ENCODE measurements at places on chromosomes 7 and 10. TPM values are rescaled to one million over a fixed set of nuclear protein-coding genes. Genes with fewer than 3 reads are reported as not detected.
A peak's percentile ranks its signal among the peaks of the same experiment; 100 is the strongest.

- H3K4me3 ChIP-seq = no peak overlapping the region
- H3K4me1 ChIP-seq = no peaks in the 10 kb centered on the region
- DNase-seq = no peak
- H3K36me3 ChIP-seq = no peaks in the 10 kb centered on the region
These were observed 98.0 kb downstream of the TEX36 start for GRCh38 chr10:125584954-125585353.

- peaks cover 5% of the 10 kb centered on the region for H3K4me1 ChIP-seq
- no peak for DNase-seq
- H3K4me3 ChIP-seq = peak within 1 kb of the TSS; percentile 50
These were observed at the start of gene KLF14 for GRCh38 chr7:130733931-130734814. Gene KLF14, minus strand, starts transcription at chr7:130734207. Its CDS starts 174 bp downstream, at chr7:130734033.

- H3K4me1 ChIP-seq = no peaks in the 10 kb centered on the region
- H3K27me3 ChIP-seq = no peaks in the 10 kb centered on the region
- H3K36me3 ChIP-seq = no peaks in the 10 kb centered on the region
- no peak for DNase-seq
These were observed 232.5 kb upstream of the MDFIC start for GRCh38 chr7:114689406-114689805.

GRCh38 chr10:37124532-37124931, 866 bp upstream of the ANKRD30A start:
- no peak overlapping the region for H3K4me3 ChIP-seq
- no peaks in the 10 kb centered on the region for H3K36me3 ChIP-seq
- H3K4me1 ChIP-seq = no peaks in the 10 kb centered on the region
- H3K27ac ChIP-seq = no peak overlapping the region

GRCh38 chr7:111841596-111842205, 279.4 kb upstream of the IMMP2L start:
- H3K27ac ChIP-seq = no peak overlapping the region
- no peaks in the 10 kb centered on the region for H3K4me1 ChIP-seq
- H3K4me3 ChIP-seq = no peak overlapping the region
- no peaks in the 10 kb centered on the region for H3K27me3 ChIP-seq
- peaks cover 60% of the 10 kb centered on the region for H3K36me3 ChIP-seq

- no peaks in the 10 kb centered on the region for H3K4me1 ChIP-seq
- no peak overlapping the region for H3K4me3 ChIP-seq
- no peak overlapping the region for H3K27ac ChIP-seq
- H3K27me3 ChIP-seq = no peaks in the 10 kb centered on the region
These were observed 109.0 kb upstream of the TMEM106B start for GRCh38 chr7:12102126-12102525.

DNA sequence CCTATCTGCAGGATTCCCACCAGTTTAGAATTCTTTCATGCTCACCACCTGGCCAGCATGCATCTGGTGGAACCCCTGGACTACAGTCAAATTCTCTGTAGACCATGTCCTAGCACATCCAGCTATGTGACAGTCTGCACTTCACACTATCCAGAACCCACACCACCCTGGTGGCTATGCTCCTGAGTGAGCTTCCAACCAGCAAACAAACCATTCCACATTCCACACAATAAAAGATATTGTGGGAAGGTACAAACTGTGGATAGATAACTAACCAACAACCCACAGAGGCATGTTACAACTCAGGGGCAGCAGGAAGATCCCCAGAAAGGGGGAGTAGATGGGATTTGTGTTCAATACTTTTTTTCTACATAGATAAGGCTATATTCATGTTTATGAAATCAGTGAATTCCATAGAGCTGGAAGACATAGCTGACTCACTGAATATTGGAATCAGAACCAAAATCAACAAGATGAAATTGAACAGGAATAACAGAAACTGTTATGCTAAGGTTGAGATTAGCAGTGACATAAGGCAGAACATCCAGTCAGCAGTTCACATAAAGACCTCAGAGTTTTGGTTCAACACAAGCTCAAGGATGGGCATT, 72.5 kb downstream of the LRRC17 start:
- H3K27me3 ChIP-seq = no peaks in the 10 kb centered on the region
- DNase-seq = no peak
- H3K4me1 ChIP-seq = peaks cover under 1% of the 10 kb centered on the region
- H3K36me3 ChIP-seq = no peaks in the 10 kb centered on the region
- no peak overlapping the region for H3K4me3 ChIP-seq

- no peak overlapping the region for H3K4me3 ChIP-seq
- H3K27ac ChIP-seq = no peak overlapping the region
- DNase-seq = no peak
- no peaks in the 10 kb centered on the region for H3K36me3 ChIP-seq
- H3K4me1 ChIP-seq = no peaks in the 10 kb centered on the region
These were observed 99.7 kb upstream of the CCDC6 start for GRCh38 chr10:60006062-60006461.

GRCh38 chr10:93152136-93152535, 78.4 kb downstream of the CYP26A1 start:
- H3K4me1 ChIP-seq = no peaks in the 10 kb centered on the region
- no peaks in the 10 kb centered on the region for H3K27me3 ChIP-seq
- no peaks in the 10 kb centered on the region for H3K36me3 ChIP-seq
- DNase-seq = no peak

DNA sequence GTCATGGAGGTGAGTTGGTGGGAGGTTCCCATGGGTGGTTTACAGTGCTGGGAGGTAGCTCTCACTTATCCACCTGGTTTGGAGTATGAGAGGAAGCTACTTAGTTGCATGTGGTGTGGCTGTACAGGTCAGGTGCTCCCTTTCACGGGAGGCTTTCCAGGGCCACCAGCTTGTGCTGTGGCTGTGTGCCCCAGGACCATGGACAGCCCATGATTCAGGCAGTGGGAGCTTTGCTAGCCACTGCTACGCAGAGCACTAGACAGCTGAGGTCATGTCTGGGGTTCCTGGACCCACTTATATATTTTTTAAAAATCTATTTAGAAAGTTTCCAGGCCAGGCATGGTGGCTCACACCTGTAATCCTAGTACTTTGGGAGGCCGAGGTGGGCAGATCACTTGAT, 42.5 kb upstream of the KCNMA1 start:
- H3K27me3 ChIP-seq = no peaks in the 10 kb centered on the region
- no peak overlapping the region for H3K4me3 ChIP-seq
- DNase-seq = no peak
- no peak overlapping the region for H3K27ac ChIP-seq
- H3K36me3 ChIP-seq = no peaks in the 10 kb centered on the region

- H3K36me3 ChIP-seq = no peaks in the 10 kb centered on the region
- no peak overlapping the region for H3K27ac ChIP-seq
- no peak for DNase-seq
- H3K27me3 ChIP-seq = no peaks in the 10 kb centered on the region
These were observed 8.2 kb upstream of the CFAP69 start for GRCh38 chr7:90236721-90237289.

GRCh38 chr10:11527691-11528255, 83.7 kb downstream of the USP6NL start:
- H3K27ac ChIP-seq = peak overlapping the region; percentile 26
- no peaks in the 10 kb centered on the region for H3K36me3 ChIP-seq
- peak overlapping the region; percentile 27 for H3K4me3 ChIP-seq

DNA sequence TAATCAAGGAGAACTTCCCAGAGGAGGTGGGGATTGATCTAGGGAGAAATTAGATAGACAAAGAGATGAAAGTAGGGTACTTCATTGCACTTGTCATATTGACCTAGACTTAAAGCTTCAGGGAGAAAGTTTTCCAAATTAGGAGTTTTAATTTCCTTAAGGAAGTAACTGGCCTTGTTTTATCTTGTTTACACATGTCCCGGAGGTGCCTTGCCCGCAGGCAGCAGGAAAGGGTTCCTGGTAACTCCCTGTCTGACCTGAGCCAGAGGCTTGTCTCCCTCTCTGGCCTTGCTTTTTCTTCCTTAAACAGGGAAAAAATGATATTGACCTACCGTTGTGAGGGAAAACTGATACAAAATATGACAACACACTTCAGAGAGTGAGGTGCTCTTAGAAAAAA, 181.6 kb downstream of the EVX1 start:
- DNase-seq = no peak
- no peaks in the 10 kb centered on the region for H3K4me1 ChIP-seq
- no peak overlapping the region for H3K27ac ChIP-seq

GRCh38 chr7:99422625-99423024, 13.9 kb downstream of the BUD31 start:
- H3K36me3 ChIP-seq = peaks cover 79% of the 10 kb centered on the region
- no peaks in the 10 kb centered on the region for H3K4me1 ChIP-seq
- H3K4me3 ChIP-seq = no peak overlapping the region
- H3K27ac ChIP-seq = no peak overlapping the region
- H3K27me3 ChIP-seq = no peaks in the 10 kb centered on the region
- DNase-seq = no peak

- no peak overlapping the region for H3K27ac ChIP-seq
- DNase-seq = no peak
- H3K4me1 ChIP-seq = no peaks in the 10 kb centered on the region
- H3K36me3 ChIP-seq = no peaks in the 10 kb centered on the region
These were observed 9.0 kb upstream of the CFTR start for GRCh38 chr7:117470777-117471176.

DNA sequence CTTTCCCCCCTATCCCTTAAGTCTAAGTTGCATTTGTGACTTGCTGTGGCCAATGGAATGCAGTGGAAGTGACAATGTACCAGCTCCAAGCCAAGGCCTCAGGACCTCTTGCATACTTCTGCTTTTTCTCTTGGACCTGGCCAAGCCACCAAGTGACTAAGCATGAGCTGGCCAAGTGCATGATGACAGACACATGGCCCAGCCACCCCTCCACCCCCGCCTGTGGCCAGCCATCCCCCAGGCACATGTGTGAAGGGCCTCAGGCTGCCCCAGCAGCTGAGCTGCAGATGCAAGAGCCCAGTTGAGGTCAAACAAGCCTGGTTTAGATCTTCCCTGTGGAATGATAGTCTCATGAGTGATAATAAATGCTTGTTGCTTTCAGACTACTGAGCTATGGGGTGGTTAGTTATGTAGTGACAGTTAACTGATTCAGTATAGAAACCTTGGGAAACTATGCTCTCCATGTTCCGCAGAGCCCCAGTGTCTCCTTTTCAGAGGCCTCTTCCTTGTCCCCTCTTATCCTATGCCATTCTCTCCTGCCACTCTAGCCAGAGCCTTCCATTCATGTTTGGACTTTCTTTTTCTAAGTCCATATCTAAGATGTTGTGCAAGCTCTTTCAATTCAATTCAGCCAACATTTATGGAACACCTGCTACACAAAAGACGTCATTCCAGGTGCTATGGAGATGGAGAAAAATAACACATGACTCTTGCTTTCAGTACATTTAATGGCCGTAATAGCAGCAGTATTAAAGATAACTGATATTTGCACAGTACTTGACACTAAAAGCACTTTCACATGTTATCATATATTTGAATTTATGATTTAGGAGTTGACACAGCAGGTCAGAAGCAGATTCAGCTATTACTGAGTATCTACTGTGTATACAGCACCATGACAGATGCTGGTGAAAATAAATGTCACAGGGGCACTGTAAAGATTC, 55.5 kb upstream of the LOXL4 start:
- peak; percentile 83 for DNase-seq
- no peaks in the 10 kb centered on the region for H3K27me3 ChIP-seq
- H3K4me3 ChIP-seq = no peak overlapping the region
- peaks cover 17% of the 10 kb centered on the region for H3K4me1 ChIP-seq
- H3K27ac ChIP-seq = no peak overlapping the region

DNA sequence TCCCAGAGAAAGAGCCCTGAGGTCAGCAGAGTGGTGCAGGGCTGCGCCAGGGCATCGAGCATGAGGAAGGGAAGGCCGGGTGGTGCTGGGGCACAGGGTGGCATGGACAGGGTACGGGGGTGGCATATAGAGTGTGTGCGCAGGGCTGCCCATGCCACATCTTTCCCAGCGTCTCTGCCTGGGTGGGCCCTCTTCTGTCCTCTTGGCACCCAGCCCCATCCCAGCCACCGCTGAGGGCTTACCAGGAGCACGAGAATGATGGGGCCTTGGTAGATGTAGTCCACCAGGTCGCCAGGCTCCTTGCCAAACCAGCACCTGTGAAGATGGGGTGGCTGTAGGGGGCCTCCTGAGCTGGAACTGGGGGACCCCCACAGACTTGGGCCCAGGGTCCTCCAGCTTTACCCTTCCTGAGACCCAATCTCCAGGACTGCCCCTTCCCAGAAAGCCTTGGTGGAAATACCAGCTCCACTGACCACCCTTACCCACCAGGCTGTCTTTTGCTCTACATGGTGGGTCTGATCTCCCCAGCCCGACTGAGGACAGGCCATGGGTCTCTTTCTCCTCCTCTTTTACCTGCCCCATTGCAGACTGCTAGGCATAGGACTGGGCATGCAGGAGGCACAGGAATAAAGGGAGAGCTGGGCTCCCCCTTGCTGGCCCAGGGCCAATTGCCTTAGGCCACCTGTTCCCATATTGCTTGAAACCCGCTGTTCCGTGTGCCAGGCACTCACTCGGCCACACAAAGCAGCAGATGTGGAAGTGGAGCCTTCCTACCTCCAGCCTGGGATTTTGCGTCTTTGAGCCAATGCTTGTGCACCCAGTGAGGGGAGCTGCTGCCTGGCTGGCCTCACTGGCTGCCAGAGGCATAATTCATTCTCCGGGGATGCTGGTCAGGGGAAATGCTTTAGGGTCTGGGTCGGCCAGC, 21.7 kb downstream of the CRHR2 start:
- H3K4me1 ChIP-seq = no peaks in the 10 kb centered on the region
- no peaks in the 10 kb centered on the region for H3K36me3 ChIP-seq
- H3K27ac ChIP-seq = no peak overlapping the region
- no peak overlapping the region for H3K4me3 ChIP-seq
- H3K27me3 ChIP-seq = no peaks in the 10 kb centered on the region

DNA sequence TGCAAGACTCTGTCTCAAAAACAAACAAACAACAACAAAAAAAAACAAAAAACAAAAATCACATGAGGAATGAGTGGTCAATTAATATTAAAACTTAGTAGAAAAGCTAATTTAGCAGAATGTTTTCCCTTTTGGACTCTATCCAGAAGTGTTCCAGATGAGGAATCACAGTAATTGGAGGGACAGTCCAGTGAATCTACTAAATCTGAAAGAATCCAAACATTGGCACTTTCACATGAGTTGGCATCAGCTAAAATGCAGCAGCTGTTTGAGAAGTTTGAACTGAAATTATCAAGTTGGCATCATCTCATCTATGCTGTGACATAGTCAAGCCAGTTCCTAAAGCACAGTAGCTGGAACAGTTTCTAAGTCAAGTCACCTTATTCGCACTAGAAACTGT, 367.8 kb downstream of the PPP1R3A start:
- H3K27ac ChIP-seq = no peak overlapping the region
- no peaks in the 10 kb centered on the region for H3K36me3 ChIP-seq
- no peak overlapping the region for H3K4me3 ChIP-seq

GRCh38 chr7:30087371-30087770, 47.4 kb upstream of the MTURN start:
- no peaks in the 10 kb centered on the region for H3K4me1 ChIP-seq
- no peaks in the 10 kb centered on the region for H3K27me3 ChIP-seq
- H3K27ac ChIP-seq = no peak overlapping the region
- no peaks in the 10 kb centered on the region for H3K36me3 ChIP-seq
- no peak for DNase-seq
- no peak overlapping the region for H3K4me3 ChIP-seq

C7orf57 gene
- total RNA-seq = 1.6 TPM

HECTD2 gene
- 8.4 TPM for total RNA-seq

PAPOLB gene
- 0.24 TPM for total RNA-seq

TMEM273 gene
- 48.5 TPM for total RNA-seq

TMEM196 gene
- total RNA-seq = not detected

DLX5 gene
- not detected for total RNA-seq

ACSM6 gene
- not detected for total RNA-seq

GIMAP6 gene
- total RNA-seq = 69.3 TPM

PIK3CG gene
- total RNA-seq = 14.9 TPM

PPP1R3C gene
- 10.8 TPM for total RNA-seq

LHFPL3 gene
- not detected for total RNA-seq

UPF2 gene
- 21.0 TPM for total RNA-seq

GPR158 gene
- 0.12 TPM for total RNA-seq

NKX1-2 gene
- not detected for total RNA-seq

HTR5A gene
- not detected for total RNA-seq
